ENCODE measurements at places on chromosomes 13 and 19.

DNA sequence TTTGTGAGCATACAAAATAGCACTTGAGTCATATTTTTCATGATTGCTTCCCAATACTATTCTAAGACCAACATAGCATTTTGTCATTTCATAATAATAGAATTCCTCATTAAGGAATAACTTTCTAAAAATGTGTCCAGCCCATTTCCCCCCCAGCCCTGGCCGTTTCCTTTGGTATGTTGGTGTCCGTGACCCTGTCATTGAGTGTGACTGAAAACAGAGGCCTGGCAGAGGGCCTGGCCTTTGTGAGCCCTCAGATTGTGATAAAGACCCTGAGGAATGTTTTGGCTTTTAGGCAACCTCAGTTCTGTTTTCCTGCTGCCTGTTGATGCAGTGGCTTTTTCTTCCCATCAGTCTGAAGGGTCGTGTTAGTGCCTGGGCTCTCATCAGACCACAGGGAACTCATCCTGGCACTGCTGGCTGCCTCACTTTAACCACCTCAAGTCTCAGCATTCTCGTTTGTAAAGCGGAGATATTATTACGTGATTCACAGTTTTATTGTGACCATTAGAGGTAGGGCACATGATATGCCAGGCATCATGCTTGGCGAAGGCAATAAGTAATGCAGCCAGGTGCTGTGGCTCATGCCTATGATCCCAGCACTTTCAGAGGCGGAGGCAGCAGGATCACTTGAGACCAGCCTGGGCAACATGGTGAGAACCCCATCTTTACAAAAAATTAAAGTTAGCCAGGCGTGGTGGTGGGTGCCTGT lies 13.8 kb downstream of the SPINT2 start:
- DNase-seq: no peak

DNA sequence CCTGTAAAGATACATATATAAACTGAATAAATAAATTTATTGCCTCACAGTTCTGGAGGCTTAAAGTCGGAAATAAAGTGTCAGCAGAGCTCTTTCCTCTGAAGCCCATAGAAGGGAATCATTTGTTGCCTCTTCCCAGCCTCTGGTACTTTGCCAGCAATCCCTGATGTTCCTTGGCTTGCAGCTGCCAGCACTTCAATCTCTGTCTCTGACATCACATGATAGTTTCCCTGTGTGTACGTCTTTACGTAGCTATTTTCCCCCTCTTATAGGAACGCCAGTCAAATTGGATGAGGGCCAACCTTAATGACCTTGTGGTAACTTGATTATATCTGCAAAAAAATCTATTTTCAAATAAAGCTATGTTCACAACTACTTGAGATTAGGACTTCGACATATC lies 250.9 kb downstream of the LIG4 start:
- no peak for DNase-seq

DNA sequence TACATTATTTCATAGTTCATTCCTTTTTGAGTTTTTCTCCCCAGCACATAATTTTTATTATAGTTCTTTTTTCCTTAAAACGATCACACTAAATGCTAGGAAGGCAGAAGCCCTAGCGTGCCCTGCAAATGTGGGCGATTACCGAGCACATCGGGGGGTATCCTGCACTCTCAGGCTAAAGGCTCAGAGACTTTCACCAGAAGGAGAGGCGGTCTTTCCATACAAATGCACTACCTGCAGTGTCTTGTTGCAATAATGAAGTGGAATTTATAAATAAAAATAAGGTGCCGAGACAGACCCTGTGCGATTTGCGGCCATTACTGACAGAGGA lies 29.3 kb upstream of the SPACA7 start:
- DNase-seq: no peak

DNA sequence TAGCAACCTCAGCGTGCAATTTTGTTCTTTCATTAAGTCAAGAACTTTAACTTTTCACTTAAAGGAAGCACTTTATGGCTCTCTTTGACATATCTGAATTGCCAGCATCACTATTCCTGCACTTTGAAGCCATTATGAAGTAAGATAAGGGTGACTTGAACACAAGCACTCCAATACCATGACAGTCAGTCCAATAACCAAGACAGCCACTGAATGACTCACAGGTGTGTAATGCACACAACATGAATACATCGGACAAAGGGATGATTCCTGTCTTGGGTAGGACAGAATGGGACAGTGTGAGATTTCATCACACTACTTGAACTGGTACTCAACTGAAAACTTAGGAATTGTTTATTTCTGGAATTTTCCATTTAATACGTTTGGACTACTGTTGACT lies 233.7 kb upstream of the IPO5 start:
- DNase-seq: no peak

DNA sequence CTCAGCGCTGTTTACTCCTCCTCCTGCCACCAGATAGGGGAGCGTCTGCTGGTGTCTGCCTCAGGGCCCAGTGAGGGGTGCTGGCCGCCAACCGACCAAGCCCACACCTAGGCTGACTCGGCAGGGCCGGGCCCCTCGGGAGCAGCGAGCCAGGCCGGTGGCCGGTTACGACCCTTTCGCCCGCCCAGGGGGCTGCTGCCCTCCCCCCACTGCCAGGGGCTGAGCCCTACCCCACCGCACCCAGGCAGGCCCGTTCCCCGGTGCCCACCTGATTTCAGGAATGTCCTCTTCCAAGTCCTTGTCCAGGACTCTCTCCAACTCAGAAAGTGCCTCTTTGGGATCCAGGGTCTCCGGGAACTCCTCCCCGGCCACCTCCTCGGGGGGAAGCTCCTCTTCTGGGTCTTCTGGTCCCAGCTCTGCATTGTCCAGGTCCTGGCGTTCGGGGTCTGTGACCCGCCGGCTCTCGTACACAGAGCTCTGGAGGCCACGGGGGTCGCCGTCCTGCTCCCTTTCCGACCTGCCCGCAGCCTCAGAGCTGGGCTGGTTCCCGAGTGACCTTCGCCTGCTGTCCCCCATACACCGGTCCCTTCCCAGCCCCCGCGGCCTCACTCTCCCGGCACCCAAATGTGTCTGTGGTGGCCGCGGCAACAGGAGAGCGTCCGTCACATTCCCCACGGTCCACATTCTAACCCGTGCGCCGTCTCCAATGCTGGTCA lies 31.0 kb upstream of the MIER2 start:
- DNase-seq: no peak
